ENCODE measurements at places on chromosomes 6 and 20.

GRCh38 chr6:45422503-45423110 lies 44.9 kb upstream of the SUPT3H start:
- no peak for DNase-seq

DNA sequence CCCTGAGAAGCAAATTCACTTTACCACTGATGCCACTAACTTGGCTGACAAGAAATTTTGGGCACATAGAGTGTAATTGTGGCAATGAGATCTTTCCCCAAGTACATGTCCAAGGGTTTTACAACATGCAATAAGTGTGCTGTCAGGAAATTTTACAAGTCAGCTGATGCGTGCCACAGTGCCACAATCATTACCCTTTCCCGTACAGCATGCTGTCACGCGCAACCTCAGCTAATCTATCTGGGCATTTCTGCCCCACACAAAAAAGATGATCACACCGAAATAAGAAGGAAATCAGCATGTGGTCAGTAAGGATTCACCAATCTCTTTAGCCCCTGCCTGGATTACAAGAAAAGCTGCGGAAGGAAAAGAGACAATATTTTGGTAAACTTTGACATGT lies 163.6 kb upstream of the PREP start:
- no peak for DNase-seq

- no peak for DNase-seq
Measured at GRCh38 chr20:30815577-30816181, 441.8 kb upstream of the DEFB115 start.

- no peak for DNase-seq
Measured at GRCh38 chr6:53333439-53334408, 15.0 kb downstream of the ELOVL5 start.

GRCh38 chr6:34132486-34133185 lies 13.3 kb downstream of the GRM4 start:
- DNase-seq: no peak

DNA sequence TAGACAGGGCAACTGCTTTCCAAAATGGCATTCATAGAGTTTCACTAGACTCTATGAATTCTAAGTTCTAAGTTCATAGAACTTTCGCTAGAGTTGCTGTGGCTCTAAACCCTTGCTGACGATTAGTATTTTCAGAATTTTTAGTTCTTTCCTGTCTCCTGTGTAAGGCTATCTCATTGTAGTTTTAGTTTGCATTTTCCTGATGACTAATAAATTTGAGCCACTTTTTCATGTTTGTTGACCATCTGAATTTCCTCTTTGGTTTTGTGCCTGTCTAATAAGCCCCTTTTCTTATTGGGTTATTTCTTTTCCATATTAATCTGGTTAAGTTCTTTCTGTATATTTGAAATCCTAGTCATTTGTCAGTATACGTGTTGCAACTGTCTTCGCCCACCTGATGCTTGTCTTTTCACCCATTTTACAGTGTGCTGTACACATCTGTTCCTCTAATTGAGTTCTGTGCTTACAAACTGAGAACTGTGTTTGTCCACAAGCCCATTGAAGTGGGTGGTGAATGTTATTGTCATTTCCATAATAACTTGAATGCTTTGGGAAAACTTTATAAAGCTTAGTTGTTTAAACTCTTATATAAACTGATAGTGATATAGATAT lies 177.7 kb upstream of the CDYL start:
- no peak for DNase-seq

DNA sequence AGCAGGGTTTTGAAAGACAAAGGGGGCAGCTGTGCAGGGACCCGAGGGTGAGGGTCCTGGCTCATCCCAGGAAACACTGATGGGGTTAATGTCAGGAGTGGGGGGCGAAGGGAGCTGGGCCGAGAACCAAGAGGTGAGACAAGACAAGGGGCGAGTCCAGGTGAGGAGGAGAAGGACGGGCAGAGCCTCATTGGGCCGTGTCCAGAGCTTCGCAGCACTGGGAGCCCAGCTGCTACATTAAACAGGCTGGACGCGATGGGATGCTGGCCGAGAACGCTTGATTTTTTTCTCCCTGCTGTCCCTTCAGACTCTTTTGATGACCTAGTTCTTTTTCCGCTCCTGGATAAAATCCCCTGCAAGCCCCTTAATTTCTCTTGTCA lies 172.8 kb upstream of the SNX9 start:
- DNase-seq: no peak

DNA sequence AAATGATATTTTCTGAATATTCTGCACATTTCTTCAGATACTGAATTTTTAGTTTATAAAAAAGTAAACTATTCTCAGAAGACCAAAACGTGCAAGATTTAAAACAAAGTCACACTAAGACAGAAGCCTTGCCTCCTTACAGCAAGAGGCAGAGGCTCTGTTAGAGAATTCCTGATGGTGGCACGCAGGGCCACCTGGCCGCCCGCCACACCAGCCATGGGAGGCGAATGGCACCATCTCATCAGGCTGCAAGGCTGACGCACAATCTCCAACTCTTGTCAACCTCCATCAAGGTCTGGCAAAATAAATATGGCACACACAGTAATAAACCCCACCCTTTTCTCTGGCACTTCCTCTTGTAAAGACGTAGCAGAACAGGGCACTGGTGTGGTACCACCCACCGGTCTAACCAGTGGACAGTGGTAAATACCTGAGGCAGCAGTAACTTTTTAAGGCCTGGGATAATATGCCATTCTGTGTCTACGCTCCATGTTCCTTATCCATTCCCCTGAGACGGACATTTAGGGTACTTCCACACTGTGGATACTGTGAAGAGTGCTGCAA lies 111.4 kb downstream of the WDR27 start:
- no peak for DNase-seq

DNA sequence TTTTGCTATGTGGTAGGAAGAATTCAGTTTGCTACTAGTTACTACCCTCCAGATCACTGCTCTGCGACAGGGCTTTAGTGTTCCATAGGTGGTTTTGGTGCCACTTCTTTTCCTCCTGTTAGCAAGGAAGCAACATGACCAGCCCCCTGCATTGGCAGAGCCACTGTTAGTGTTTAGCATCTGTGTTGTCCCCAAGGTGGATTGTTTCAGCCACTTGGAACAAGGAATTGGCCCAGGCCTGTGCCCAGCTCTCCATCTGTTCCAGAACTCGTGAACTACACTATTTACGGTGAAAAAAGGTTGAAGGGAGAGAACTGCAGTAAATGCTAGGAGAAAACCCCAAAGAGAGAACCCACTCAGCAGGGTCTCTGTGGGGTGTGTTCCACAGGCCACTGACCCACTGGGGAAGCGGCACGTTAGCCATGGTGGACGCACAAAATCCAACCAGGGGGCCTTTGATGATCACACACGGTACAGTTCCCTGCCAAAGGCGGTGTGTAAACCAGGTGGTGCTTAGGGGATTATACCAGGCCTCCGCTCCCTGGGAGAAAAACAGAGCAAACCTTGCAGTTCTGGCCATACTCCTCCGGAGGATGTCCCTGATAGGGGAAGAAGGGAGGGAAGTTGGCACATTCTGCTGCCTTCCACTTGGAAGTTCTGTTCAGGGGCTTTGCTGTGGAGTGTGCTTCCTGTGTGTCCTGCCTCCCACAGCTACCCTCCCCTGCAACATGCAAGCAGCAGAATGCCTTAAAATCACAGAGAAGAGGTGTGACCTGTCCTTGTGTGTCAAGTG lies 72.3 kb downstream of the LYRM2 start:
- no peak for DNase-seq

DNA sequence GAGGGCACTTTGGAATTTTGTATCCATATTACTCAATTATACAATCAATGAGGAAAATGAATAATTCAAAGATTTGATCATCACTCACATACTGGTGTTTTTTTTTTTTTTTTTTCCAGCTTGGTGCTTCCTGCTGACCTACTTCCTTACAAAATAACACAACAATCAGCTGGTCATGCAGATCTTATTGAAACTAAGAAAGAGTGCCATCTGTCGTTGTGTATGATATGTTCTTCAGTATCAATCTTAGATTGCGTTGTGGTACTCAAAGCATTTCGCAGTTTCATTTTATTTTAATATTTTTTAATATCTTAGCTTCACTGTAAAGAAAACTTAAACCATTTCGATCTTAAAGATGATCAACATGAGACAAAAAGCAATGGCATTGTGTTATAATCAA lies 155.6 kb downstream of the OGFRL1 start:
- no peak for DNase-seq

DNA sequence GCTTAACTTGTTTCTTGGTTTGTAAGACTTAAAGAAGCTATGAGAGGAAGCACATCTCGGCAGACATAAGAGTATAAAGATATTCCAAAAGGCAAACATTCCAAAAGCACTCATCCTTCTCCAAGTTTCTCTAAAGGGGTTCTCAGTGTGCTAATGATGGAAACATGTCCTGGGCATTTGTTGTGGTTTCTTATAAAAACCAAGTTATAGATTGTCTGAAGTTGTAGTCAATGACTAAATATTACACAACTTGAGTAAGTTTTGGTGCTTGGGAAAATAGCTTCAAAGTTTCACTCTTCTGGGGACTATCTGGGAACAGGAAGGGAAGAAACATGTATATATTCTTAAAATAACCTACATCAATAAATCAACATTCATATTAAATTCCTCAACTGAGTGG lies 128.3 kb upstream of the TBX18 start:
- no peak for DNase-seq

GRCh38 chr6:11381801-11382513 lies 149.5 kb upstream of the NEDD9 start:
- DNase-seq: peak; percentile 35

- no peak for DNase-seq
Measured at GRCh38 chr20:375265-375889, 5.2 kb upstream of the TRIB3 start.

DNA sequence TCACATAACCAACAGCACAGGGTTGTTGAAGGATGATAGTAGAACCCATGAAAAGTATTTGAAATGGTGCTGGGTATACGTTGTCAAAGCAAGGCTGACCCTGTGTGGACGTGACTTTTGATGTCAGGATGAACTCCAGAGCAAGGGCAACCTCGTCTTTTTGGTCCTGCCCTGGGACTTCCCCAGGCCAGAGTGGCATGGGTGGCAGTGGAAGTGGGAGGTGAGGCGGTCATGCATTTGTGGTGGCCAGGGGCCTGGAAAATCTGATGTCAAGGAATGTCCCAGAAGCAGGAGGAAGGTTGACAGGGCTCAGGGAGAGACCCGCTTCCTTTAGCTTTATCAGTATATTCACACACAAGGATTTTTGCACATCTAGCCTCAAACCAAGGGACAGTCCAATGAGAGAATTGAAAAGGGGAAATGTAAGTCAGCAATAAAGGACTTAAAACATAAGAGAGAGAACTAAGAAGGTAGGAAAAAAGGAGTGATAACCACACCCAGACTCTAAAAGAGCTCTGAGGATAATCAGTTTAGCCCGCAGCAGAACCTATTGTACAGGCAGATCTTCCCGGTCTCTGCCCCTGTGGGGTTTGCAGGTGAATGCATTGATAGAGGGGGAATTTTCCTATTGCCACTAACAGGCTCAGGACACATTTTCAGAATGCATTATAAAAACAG lies 98.8 kb upstream of the HDGFL1 start:
- no peak for DNase-seq

- DNase-seq: no peak
Measured at GRCh38 chr6:37016995-37017394, 11.5 kb downstream of the FGD2 start.

DNA sequence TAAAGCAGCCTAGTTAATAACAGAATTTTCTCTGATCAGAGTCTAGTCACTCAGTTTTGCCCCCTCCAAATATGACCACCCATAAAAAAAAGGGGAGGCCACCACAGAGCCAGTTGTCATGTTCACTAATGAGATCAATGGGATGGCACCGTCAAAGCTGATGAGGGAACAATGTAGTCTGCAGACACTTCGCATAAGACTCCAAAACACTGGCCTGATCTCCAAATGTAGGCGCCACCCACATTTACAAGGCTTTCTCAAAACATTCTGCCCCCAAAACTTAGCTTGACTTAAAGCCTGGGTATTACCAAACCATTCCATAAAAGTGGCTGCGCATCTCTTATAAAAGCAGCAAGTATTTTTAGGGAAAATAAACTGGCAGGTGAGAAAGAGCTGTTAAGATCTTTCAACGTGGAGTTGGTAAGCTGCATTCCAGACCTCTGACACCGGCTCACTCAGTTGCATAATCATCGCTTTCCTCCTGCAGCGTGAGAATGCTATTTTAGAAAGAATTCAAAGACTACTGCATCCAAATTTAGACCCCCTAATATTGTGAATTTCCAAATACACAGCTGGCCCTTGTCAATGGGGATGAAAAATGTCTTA lies 59.3 kb downstream of the TBC1D7 start:
- no peak for DNase-seq

- no peak for DNase-seq
Measured at GRCh38 chr6:148776321-148777308, 29.8 kb downstream of the UST start.

DNA sequence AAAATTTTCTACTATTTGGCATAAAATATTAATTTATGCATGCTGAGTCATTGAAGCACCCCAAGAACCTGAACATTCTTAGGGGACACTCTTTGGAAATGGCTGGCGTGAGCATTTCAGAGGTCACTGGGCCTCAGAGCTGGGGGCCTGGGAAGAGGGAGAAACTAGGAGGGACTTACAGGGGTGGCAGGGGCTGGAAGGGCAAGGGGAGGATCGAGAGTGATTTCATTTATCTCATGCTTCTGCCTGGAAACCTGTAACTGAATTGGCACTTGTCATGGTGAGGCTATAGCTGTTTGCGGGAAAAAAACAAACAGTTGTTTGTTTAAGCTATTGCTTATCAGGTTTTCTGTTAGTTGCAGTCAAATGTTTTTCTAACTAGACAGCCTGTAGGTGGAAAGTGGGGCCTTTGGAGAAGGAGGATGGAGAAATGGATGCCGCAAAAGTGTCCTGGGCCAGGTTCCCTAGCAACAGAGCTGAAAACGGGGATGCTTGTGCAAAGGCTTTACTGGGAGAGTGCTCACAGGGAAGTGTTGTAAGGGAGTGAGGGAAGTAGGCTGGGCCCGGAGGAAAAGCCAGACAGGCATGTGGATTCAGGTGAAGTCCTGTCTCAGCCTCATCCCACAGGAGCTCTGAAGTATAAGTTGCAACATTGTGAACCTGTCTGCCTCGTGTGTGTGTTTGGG lies 36.4 kb upstream of the KAT14 start:
- no peak for DNase-seq

GRCh38 chr6:28335040-28335563 lies 846 bp downstream of the ZSCAN31 start:
- no peak for DNase-seq

- DNase-seq: no peak
Measured at GRCh38 chr6:110949679-110950285, 8.7 kb upstream of the GTF3C6 start.

DNA sequence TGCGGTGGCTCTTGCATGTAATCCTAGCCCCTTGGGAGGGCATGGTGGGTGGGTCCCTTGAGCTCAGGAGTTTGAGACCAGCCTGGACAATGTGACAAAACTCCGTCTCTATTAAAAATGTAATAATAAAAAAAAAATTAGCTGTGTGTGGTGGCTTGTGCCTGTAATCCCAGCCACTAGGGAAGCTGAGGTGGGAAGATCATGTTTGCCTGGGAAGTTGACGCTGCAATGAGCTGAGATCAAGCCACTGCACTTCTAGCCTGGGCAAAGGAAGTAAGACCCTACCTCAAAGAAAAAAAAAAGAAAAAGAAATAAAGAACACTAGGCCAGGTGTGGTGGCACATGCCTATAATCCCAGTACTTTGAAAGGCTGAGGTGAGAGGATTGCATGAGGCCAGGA lies 4.5 kb upstream of the SAMHD1 start:
- DNase-seq: no peak

Data from activated CD4-positive, CD25-positive, alpha-beta regulatory T cell (primary cell).